ENCODE measurements at places on chromosomes 3 and 15.

GRCh38 chr3:58528629-58529028, 8.4 kb downstream of the ACOX2 start:
- DNase-seq, result no peak

DNA sequence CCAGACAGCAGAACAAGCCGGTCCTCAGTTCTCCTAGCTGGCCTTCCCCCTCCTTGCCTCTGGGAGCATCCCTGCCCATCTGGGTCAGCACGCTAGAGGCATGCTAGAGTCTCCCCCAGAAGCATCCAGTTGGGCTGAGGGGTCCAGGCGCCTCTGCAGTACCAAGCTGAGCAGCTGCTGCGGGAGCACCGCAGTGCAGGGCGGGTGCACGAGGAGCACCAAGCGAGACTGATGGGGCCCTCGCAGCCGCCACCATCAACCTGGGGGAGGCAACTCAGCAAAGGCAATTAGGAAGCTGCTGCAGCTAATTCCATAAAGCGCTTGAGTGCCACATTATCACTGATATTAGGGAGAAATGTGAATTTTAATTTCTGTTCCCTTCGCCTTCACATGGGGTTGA, 12.4 kb downstream of the CACNA2D3 start:
- no peak for DNase-seq

DNA sequence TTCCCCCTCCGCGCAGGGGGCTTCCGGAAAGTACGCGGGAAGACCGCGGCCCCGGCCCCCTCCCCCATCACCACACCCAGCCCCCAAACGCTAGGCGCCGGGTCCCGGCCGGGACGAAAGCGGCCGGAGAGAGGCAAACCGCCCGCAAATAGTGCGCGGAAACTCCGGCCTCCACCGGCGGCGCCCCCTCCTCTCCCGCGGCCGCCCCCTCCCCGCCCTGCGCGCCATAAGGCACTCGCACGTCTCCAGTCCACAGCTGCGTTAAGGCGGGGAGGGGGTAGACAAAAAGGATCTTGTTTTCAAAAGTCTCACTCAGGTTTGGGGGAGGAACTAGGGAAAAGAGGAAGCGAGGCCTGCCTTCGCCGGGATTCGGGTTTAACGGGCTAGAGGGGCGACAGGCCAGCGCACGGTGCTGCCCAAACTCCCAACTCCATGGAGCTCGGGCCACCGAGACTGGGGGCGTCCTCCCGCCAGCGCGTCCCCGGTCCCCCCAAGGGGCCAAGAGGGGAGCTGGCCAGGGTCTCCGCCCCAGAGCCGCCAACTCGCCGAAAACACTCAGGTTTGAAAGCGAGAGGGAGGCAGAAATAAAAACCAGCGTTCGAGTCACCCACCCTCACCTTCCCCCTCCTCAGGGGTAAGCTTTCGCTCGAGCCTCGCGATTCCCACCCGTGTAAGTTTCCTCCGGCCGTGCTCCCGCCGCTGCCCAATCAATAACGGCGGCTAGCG, 1.8 kb downstream of the ANP32A start:
- DNase-seq, result peak; percentile 30

DNA sequence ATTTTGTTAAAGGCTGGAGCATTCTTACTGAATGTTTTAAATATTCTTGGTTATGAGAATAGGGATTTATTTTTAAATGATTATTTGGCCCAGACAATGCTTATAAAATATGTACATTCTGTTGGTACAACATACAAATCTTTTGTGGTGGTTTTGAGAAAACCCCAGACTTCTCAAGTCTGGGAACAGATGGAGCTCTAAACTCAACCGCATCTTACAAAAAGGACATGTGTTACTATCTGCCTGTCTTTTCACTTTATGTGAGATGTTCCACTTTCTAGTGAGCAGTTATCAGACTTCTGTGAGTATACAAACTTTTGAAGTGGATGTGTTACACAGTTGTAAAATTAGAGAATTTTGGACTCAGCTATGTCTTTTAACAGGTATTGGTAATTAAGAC, 135.5 kb upstream of the RBMS3 start:
- DNase-seq, result no peak

GRCh38 chr3:158649791-158650190, 5.5 kb downstream of the GFM1 start:
- DNase-seq, result no peak
